Activated T-helper 9 cell treated with anti-CD3 and anti-CD28 coated beads, Interleukin-2, amount 50 U/mL, for 16 hours (primary cell): ENCODE measurements at places on chromosomes 2 and 18.

- DNase-seq: no peak
Observed at GRCh38 chr18:45920367-45920766, 46.8 kb downstream of the EPG5 start.

GRCh38 chr2:215476424-215476823 is 40.6 kb upstream of the FN1 start:
- no peak for DNase-seq

GRCh38 chr2:176081837-176082524 is 1.8 kb downstream of the EVX2 start:
- no peak for DNase-seq

- DNase-seq: no peak
Observed at GRCh38 chr18:12518326-12518725, 110.6 kb downstream of the PRELID3A start.

- peak; percentile 75 for DNase-seq
Observed at GRCh38 chr18:8696749-8697211, 8.6 kb upstream of the MTCL1 start.

- no peak for DNase-seq
Observed at GRCh38 chr2:207938886-207939285, 86.4 kb downstream of the PLEKHM3 start.

GRCh38 chr2:179528576-179529069 is 264.0 kb upstream of the SESTD1 start:
- no peak for DNase-seq

GRCh38 chr2:98445177-98445682 is 572 bp downstream of the INPP4A start:
- DNase-seq: no peak

DNA sequence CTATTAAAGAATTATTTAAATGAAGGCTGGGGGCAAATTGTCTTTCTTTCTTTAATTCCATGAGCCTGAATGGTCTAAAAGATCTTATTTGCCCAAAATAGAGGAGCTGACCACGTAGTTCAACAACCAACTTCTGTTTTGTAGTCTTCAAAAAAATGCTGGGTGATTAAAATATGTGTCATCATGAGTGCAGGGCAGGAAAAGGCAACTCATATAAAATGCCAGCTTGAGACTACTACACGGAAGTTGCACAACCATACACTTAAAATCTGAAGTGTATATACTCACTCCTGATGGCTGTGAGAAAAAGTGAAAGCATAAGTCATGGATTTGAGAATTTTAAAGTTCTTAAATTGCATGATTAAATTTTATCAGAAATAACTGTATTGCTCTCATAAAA is 210.9 kb downstream of the DYM start:
- DNase-seq: no peak

- DNase-seq: no peak
Observed at GRCh38 chr2:62426154-62426912, 79.7 kb downstream of the TMEM17 start.

DNA sequence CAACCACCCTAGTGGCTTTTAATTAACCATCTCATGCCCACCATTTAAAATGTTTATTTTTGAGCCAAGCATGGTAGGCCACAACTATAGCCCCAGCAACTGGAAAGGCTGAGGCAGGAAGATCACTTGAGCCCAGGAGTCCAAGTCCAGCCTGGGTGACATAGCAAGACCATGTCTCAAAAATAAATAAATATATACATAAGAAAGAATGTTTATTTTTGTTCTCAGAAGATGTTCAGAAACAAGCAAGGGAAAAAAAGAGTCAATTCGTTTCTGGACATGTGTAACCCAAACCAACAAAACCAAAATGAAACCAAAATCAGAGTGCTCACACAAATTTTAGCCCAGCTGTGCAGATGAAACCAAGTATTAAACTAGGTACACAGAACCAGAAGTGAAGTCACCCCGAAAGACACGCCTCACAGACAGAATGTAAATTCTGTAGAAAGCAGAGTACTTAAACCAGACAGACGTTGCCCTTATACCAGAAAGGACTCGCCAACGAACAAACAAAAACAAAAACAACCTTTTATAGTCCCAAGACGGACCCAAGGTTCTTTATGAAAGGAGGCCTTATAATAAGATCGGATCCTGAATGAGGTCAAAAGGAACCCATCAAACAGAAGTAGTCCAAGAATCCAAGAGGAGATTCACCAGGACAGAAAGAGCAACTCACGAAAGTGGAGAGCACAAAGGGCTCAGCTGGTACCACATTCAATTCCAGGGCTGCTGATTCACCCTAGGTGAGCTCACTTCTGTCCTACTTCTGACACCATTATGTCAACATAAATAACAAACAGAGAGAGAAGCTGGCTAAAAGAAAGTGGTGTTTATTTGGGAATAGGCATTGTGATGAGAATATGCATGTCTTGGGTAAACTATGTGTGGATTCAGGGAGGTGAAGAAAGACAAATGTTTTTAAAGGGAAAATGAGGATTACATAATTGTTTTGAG is 31.8 kb upstream of the MTCL1 start:
- no peak for DNase-seq

- no peak for DNase-seq
Observed at GRCh38 chr2:182447863-182448262, 21.0 kb upstream of the PDE1A start.

DNA sequence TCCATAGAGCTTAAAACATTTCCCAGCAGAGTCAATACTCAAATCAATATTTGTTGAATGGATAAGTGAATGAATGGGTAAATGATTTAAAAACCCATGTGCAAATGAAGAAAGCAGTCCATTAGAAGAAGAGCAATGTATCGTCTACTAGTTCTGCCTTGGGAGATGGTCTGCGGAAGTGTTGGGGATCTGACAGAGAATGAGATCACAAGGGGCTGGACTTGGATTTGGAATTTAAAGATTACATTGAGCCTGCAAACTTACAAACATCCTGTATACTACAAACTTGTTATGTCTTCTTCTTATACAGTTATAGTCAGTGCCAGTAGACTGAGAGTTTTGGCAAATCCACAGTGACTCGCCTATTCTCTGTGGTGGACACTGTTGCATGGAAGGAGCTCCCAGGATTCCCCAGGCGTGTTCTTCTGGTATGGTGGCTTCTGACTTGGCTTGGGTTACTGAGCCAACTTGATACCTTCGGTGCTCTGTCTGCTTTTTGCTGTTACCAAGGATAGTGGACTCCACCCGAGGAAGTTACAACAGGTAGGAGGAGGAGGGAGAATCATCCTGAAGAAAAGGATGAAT is 163.3 kb upstream of the SERPINE2 start:
- no peak for DNase-seq

GRCh38 chr2:98383166-98383565 is 36.9 kb downstream of the CNGA3 start:
- no peak for DNase-seq

- no peak for DNase-seq
Observed at GRCh38 chr18:34959211-34959829, 81.9 kb upstream of the MAPRE2 start.

DNA sequence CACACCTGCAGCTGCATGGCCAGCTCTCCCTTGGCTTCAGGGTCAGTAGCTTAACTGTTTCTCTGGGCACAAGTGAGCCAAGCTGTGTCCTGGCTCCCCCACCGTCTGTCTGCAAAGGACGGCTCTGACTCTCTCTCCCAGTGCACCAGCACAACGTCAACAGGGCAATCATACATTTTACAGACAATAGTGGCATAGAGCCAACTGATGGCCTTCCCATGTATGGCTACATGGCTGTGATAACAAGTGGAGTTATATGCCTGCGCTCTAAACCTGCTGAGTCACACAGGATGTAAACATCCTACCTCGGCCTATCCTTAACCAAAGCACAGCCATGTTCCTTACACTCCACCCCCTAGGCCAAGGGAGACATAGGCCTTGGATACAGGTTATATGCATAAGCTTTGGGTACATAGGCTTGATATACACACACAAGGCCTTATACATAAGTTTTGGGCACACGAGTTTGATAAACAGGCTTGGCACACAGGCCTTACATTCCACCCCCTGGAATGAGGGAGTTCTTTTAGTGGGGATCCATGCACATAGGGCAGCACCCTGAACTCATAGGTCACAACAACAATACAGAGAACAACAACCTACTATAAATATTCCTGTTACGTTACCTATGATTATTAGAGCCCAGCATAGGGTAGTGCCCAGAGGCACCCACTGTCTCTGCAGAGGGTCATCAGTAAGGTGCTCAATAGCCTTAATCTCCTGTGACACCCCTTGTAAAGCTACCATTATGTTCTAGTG is 17.7 kb downstream of the PHOSPHO2 start:
- DNase-seq: no peak

DNA sequence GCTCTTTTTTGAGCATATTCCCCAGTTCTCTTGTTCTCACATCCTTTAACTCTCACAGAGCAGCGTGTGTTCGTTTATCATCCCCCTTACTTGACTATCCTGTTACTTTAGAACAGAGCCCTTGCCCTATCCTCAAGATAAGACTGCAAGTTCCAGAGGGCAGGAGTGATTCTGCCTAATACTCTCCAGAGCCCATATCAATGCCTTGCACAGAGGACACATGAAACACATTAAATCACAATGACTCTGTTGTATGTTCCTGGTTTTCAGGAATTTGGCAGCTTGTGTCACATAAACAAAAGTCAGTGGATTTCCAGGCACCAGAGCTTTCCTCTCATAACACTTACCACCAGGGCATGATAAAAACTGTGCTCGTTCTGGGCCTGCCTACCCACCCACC is 156.7 kb downstream of the RNF144A start:
- DNase-seq: no peak

- DNase-seq: no peak
Observed at GRCh38 chr2:99771681-99772333, 282.0 kb upstream of the REV1 start.

DNA sequence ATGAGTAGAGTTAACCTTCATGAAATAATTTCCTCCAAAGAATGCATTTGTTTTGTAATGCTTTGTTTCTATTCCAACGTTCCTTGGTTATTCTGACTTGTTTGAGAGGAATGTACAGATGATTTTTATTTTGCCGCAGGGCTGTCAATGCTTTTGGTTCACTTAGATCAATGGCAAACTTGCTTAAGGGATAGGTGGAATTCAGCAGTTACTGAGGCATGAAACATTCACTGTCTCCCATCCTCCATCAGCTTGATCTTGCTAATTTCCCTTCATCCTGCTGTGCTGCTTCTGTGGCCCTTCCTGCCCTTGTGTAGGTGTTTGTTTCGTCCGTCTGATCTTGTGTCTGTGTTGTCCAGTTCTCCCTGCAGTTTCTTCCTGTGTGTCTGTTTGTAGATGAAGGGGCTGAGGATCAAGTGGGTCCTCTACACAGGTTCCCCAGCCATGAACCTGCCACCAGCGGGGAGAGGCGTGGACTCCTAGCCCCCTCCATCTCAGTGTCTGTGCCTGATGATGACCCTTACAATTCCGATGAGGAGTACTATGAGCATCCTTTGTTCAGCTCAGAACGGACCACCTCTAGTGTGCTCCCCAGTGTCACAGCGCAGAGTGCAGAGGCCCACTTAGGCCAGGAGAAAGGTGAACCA is 84.2 kb upstream of the UNC80 start:
- DNase-seq: no peak

DNA sequence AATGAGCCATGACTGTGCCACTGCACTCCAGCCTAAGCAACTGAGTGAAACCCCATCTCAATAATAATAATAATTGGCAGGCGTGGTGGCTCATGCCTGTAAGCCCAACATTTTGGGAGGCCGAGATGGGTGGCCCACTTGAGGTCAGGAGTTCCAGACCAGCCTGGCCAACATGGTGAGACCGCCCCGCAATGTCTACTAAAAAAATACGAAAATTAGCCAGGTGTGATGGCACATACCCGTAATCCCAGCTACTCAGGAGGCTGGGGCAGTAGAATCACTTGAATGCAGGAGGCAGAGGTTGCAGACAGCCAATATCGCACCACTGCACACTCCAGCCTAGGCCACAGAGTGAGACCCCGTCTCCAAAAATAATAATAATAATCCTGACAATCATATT is 27.9 kb upstream of the LPIN2 start:
- DNase-seq: no peak

- DNase-seq: no peak
Observed at GRCh38 chr2:1660656-1661640, 83.4 kb downstream of the PXDN start.

GRCh38 chr2:150046211-150046610 is 441.3 kb downstream of the RND3 start:
- no peak for DNase-seq

- no peak for DNase-seq
Observed at GRCh38 chr18:79457652-79458051, 61.9 kb downstream of the NFATC1 start.

DNA sequence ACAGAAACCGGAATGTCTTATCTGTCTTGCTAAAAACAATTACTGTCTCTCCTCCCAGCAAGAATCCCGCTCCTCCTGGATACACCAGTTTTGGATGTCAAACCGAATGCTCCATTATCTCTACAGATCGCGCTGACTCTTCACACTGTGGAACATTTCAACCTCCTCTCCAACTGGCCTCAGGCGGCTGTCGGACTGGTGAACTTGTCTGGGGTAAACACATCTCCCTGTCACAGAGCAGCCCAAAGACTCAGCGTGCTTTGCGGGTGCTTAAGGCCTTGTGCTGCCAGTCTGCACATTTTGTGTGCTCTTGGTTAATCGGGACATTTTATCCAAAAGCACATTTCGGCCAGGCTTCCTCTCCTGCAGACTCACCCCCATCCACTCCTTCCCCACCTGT is 173.1 kb downstream of the ICOS start:
- DNase-seq: no peak

DNA sequence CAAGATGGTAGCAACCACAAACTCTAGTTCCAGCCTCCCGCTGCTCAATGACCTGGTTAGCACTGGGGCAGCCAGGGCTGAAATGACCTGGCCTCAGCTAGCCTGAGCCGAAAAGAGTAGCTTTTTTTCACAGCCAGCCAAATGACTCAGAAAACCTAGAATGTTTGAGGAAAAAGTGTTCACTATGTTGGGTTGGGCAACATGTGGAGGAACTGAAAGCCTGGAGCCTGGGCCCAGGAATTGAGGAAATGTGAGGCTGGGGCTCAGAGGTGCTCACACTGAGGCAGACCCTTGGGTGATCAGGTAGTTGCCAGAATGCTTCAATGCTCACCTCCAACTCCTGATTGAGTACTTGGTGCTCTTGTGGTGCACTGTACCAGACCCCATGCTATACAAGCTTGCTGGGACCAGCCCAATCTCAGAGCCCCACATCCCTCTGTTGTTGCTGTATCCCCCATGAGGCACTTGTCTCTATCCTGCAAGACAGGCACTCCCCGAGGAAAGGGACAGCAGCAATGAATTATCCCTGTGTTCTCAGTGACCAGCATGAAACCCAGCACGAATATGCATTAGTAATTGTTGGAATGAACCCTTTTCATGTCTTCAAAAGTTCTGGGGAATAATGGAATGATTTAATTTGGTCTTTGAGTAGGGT is 116.2 kb downstream of the USP34 start:
- DNase-seq: no peak

DNA sequence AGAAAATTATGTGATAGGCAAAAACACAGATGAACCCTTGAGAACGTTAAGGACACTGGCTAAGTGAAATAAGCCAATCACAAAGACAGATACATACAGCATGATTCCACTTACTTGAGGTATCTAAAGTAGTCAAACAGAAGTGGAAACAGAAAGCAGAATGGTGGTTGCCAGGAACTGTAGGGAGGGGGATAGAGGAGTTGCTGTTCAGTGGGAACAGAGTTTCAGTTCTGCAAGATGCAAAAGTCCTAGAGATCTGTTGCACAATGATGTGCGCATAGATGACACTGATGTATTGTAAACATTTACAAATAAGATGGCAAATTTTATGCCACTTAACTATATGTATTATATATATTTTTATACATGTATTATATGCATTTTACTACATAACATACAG is 59.7 kb downstream of the POLE4 start:
- no peak for DNase-seq
